SK-MEL-5 (cell line): ENCODE measurements at places on chromosomes 13 and 19. TPM values are rescaled to one million over a fixed set of nuclear protein-coding genes. Genes with fewer than 3 reads are reported as not detected.

DNA sequence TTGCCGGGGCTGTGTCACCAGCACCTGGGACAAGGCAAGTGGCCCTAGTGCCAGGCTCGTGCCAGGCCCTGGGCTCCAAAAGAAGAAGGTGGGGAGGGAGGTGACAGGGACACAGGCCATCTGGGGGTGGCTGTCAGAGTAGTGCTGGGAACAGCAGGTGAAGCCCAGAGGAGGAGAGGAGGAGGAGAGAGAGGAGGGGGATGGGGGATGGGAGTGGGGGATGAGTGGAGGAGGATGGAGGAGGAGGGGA lies 18.7 kb downstream of the LSM4 start:
- no peak for DNase-seq

DNA sequence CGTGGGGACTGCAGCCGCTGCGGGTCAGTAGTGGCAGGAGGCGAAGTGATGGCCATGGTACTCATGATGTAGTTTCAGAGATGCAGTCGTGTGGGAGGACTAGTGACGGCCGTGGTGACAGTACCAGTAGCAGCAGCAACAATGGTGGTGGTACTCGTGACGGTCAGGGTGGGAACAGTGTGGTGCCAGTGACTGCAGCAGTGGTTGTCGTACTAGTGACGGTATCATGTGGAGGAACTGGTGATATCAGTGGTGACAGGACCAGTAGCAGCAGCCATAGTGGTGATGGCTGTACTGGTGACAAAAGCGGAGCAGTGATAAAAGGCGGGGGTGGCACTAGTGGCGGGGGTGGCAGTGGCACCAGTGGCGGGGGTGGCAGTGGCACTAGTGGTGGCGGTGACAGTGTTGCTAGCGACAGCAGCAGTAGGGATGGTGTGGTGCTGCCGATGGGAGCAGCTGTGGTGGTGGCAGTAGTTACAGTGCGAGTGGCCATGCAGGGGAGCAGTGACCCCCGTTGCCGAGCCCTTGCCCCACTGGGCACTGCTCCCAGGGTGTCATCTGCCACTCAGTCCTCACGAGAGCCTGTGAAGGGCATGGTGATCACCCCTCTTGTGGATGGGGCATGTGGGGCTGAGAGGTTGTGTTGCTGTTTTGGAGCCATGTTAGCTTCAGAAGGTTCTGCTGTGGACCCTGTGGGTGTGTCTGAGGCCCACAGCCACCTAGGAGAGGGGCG lies 22.7 kb downstream of the ADPRHL1 start:
- DNase-seq, result no peak

- no peak for DNase-seq
These were observed 77.4 kb upstream of the DOCK9 start for GRCh38 chr13:99055281-99055680.

DNA sequence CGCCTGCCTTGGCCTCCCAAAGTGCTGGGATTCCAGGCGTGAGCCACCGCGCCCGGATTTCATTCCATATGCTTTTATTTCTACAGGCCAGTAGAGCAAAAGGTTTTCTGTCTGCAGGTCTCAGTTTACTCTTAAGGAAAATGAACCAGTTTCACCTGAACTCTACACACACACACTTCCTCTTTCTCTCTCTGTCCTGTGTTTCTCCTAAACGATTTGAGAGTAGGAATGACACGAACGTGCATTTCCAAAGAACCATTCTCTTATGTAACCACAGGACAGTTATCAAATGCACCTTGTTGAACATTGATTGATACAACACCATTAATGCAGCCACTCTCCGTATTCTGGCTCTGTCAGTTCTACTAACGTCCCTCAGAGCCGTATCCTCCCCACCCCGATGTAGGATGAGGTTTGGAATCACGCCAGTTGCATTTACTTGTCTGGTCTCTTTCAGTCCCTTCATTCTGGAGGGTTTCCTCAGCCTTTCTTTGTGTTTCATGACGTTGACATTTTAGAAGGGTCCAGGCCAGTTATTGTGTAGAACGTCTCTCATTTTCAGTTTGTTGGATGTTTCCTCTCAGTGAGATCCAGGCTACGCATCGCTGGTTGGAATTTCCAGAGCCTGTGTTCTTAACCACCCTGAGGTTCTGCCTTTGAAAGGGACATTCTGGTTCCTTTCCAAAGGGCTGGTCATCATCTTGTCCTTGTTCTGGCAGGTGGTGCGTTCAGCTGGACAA lies 36.0 kb downstream of the BICRA start:
- DNase-seq, result no peak

- no peak for DNase-seq
These were observed 312.7 kb downstream of the ATP8A2 start for GRCh38 chr13:25684491-25684890.

GRCh38 chr19:1223018-1223855 lies 14.6 kb downstream of the CBARP start:
- DNase-seq, result peak; percentile 49

GRCh38 chr19:48216933-48217332 lies 38.8 kb downstream of the CARD8 start:
- DNase-seq, result no peak

GRCh38 chr19:4067396-4068046 lies 822 bp upstream of the ZBTB7A start:
- no peak for DNase-seq

- DNase-seq, result peak; percentile 73
These were observed 263.9 kb upstream of the NBEA start for GRCh38 chr13:34678154-34678553.

DNA sequence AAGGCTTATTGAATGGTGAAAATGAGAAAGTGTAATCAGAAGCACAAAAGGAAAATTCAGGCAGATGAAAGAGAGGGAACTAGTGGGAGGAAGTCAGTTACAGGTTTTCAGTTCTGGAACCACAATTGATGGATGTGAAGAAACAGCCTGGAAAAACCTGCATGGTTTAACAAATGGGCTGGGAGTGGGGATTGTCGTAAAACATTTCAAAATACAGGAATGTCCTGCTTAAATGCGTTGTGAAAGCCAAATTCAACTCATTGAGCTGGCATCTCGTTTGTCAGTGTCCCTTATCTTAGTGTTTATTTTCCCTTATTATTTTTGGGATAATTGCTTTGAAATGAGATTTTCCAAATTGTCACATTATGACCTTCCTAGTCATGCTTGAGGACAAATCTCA lies 106.5 kb upstream of the RFC3 start:
- DNase-seq, result no peak

DNA sequence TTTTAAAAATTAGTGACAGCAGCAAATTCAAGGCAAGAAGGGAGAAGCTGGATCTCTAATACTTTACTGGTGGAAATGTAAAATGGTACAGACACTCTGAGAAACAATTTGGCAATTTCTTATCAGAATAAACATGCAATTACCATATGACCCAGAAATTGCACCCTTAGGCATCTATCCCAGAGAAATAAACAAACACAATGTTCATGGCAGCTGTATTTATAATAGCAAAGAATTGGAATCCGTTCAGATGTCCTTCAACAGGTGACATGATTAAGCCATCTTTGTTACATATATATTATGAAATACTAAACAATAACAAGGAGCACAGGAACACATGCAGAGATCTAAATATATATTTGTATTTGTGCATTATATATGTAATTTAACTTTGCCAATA lies 756.5 kb downstream of the SLITRK1 start:
- DNase-seq, result no peak

GRCh38 chr13:80419416-80419815 lies 78.5 kb upstream of the SPRY2 start:
- no peak for DNase-seq

DNA sequence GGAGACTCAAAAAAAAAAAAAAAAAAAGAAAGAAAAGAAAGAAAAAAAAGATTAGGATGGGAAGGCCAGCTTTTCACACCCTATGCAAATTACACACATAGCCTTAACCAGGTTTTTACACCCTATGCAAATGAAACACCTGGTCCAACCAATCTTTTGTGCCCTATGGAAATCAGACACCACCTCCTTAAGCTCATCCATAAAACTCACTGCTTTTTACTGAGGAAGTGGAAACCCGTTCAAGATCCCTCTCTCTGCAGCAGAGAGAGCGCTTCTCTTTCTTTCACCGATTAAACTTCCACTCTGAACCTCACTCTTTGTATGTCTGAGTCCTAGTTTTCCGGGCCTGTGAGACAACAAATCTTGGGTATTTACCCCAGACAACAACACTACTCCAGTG lies 25.3 kb upstream of the HOMER3 start:
- no peak for DNase-seq

GRCh38 chr13:23778002-23778652 lies 111.1 kb downstream of the MIPEP start:
- DNase-seq, result no peak

DNA sequence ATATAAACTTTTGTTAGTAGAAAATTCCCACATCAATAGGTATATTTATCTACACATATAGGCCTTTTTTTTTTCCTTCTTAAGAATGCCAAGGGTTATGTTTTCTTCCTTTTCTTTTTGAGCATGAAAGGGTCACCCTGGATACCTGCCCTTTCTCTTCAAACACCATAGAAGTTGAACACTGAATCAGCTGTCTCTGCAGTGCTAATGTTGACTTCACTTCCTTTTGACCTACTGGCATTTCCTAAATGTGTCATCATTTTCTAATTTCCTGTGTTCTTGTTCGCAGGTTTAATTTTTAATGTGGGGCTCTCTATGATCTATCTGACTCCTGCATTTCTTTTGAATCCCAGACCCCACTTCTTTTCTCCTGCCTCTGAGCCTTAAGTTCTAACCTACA lies 532.0 kb downstream of the GPC6 start:
- DNase-seq, result no peak

DNA sequence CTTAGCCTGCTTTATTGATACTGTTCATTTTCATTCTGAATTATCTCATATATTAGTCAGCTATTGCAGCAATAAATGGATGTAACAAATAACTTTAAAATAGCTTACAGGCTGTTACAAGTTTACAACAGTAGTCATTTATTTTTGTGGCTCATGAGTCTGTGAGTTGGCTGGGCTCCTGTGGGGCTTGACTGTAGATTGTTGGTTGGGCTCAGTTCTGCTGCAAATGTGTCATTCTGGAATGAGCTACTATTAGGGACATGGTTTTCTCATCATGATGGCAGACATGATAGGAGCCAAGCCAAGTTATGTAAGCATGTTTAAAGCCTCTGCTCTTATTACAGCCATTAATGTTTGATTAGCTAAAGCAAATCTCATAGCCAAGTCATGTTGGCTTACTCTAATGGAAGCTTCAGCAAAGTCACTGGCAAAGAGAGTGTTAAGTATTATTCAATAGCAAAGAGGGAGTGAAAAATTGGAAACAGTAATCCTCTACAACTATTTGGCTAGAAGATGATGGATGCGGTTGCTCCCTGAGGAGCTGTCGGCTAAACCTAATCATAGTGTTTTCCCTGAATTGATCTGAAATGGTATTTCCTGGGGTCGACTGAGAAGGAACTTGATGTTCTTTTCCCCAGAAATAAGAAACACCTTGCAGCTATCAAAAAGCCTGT lies 391.3 kb downstream of the TDRD3 start:
- DNase-seq, result no peak

DNA sequence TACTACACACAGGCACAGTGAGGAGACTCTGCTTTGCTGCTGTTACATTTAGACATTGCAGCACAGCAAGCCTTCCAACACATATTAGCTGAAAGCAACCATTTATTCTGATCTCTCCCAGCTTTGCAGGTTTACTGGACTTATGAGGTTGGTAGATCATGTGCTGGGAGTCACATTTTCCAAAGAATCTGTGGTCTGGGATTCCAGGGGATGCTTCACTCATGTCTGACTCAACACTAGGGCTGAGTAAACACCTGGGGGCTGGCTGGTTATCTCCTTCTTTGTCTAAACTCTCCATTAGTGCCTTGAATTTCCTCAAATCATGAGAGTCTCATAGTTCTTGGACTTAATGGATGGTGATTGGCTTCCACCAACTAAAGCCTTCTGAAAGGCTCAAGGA lies 5.4 kb upstream of the LGALS13 start:
- DNase-seq, result no peak

GRCh38 chr19:55275851-55276719 lies 3.8 kb downstream of the HSPBP1 start:
- DNase-seq, result no peak

GRCh38 chr13:98526182-98526512 lies 50.8 kb downstream of the STK24 start:
- no peak for DNase-seq

GRCh38 chr13:54965881-54966280 lies 1937.3 kb downstream of the OLFM4 start:
- peak; percentile 84 for DNase-seq

DNA sequence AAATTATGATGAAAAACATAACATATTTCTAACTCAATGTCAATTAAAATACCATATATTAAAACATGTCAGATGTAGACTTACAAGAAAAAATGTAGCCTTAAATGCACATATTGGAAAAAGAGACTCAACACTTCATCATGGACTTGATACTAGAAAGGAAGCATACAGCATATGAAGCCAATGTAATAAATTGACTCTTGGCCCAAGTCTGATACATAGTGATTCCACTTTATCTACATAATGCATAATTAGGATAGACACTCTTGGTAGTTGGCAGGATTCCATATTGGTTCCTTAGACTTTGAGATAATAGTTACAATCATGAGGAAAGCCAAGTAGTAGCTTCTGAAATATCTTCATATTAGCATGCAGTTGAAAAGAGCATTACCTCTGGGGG lies 1067.0 kb downstream of the PCDH17 start:
- DNase-seq, result no peak

DNA sequence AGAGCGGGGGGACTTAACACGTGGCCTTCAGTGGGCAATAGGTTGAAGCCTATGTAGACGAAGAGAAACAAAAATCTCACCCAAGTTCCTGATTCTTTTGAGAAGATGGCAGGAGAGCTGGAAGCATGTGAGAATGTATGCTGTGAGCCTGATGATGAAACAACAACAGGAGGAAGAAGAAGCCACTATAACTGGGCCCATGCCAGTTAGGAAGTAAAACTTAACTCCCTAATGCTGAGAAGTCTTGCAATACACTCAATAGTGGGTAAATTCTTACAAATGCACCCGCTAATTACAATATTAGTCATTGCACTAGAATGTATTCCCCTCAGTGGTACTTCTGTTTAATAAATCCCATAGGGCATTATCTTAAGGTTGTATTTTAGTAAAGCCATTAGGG lies 9.1 kb downstream of the PCDH17 start:
- peak; percentile 31 for DNase-seq

NPHS1 gene
- total RNA-seq, result not detected in 2 replicates

FOXA3 gene
- 0.08 TPM in 1 of 2 replicates, not detected in the other for total RNA-seq

ATP8A2 gene
- 0.05 and 0.26 TPM in 2 replicates for total RNA-seq

N4BP2L1 gene
- 0.21 and 0.29 TPM in 2 replicates for total RNA-seq

CDK8 gene
- 24.6 and 27.4 TPM in 2 replicates for total RNA-seq

C19orf47 gene
- total RNA-seq, result 3.4 and 4.1 TPM in 2 replicates
